ENCODE measurements at places on chromosomes 3 and 15.

- no peak for DNase-seq
These were observed 11.0 kb downstream of the SHOX2 start for GRCh38 chr3:158095111-158095813.

- DNase-seq, result no peak
These were observed 1.2 kb upstream of the BAHD1 start for GRCh38 chr15:40439461-40439959.

- no peak for DNase-seq
These were observed 42.5 kb downstream of the HERC1 start for GRCh38 chr15:63791228-63791627.

GRCh38 chr15:89389841-89390603 is 55.4 kb upstream of the POLG start:
- no peak for DNase-seq

DNA sequence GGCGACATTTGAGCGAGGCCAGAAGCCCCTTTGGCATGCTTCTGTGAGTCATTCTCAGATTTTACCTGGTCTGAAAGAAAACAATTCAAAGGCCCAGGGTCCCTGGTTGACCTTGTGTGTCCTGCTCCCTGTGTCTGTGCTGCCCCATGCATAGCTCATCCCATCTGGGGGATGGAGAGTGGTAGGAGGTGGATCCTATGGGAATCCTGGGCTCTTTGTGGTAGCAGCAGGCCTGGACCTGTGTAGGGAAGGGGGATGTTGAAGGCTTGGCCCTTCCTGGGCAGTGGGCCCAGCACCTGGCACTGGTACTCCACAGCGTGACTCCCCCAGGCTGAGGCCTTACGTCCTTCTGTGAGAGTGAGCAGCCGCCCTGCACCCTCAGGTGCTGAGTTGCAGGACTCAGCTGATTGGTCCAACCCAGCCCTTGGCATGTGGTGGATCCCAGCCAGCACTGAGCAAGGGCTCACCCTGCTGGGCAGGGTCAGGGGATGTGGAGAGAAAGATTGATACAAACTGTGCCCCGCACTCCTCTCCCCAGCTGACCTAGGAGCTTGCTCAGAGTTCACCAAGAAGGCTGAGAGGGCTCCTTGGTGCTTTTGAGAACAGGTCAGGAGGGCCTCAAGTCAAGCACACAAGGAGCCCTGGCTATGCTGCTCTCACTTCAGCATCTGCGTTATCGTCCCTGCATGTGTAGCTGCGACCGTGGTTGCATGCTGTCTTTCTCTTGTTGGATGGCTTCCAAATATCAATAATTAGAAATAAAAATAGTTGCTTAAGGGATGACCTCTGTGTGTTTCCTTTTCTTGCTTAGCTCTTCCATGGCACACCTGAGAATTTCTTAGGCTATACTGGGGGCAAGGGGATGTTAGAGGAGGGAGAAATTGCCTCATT is 21.4 kb upstream of the JMJD7 start:
- no peak for DNase-seq

GRCh38 chr3:21750831-21751391 is at the start of gene ZNF385D:
Gene ZNF385D (minus strand): TSS chr3:21751210. CDS start chr3:21750916, 294 bp downstream.
- DNase-seq, result peak; percentile 65

DNA sequence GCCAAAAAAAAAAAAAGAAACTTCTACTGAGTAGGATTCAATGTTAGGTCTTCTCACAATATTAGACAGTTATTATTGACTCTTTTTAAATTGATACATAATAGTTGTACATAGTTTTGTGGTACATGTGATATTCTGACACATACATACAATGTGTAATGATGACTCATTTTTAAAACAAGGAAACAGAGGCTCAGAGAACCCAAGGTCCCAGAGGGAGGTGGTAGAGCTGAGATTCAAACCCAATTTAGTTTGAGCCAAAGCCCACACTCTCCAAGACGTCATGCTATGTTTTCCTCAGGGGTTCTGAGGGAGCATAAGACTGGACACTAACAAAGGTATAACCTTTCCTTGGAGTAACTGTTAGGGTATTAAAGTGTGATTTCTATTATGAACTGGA is 40.6 kb downstream of the MYO5C start:
- DNase-seq, result peak; percentile 18

DNA sequence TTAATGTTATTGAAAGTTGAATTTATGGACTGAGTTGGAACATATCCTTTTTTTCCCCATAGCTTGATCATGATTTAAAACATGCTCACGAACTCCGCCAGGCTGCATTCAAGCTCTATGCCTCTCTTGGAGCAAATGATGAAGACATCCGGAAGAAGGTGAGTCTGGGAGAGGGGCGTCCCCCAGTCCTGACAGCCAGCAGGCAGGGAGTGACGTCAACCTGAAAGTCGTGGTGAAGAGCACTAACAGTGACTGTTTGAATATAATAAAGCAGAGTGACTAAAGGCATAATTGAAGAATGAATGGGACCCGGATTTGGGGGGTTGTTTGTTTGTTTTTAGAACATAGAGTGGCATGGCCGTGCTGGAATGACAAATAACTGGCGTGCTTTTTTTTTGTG is 57.9 kb downstream of the ARMC8 start:
- DNase-seq, result no peak

DNA sequence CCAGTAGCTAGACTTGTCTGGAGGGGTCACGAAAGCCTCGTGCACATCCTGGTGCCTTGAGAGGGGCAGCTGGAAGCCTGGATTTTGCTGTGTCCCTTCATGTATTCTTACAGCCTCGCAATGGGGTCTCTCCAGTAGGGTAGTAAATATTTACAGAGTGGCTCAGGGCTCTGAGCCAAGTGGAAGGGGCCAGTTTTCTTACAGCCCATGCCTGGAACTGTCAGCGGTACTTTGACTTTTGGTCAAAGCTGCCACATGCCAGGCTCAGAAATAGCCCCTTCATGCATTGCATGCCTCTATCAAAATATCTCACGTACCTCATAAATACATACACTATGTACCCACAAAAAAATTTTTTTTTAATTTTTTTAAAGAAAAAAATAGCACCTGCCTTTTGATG is 119.2 kb downstream of the OSBPL10 start:
- no peak for DNase-seq

DNA sequence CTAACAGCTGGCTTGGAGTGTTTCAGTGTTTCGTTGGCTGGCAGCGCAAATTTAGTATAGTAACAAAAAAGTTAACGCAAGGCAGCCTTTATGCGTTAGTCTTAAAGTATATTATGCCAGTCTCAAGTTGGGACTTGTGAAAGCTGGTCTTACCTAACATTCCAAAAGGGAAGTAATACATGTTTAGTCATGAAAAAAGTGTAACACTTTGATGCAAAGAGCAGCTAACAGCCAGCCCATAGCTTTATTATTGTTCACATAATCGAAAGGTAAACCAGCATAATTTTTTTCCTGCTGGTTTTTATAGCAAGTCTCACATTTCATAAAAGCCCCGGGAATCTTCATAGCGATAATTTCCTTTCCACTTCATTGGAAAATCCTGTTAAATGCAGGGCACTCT is 2.4 kb upstream of the GPR87 start:
- no peak for DNase-seq

DNA sequence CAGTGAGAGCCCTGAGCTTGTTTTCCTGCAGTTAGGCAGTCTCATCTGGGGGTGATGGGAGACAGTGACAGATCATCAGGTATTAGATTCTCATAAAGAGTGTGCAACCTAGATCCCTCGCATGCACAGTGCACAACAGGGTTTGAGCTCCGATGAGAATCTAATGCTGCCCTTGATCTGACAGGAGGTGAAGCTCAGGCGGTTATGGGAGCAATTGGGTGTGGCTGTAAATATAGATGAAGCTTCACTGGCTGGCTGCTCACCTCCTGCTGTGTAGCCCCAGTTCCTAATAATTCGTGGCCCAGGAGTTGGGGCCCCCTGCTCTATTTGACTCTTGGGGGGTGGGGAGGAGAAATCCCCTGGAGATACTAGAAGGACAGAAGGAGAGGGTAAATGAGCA is 309.4 kb upstream of the STT3B start:
- DNase-seq, result no peak

GRCh38 chr3:55091381-55092225 is 163.7 kb upstream of the LRTM1 start:
- DNase-seq, result peak; percentile 52

- no peak for DNase-seq
These were observed 20.1 kb downstream of the DMXL2 start for GRCh38 chr15:51602484-51602883.

DNA sequence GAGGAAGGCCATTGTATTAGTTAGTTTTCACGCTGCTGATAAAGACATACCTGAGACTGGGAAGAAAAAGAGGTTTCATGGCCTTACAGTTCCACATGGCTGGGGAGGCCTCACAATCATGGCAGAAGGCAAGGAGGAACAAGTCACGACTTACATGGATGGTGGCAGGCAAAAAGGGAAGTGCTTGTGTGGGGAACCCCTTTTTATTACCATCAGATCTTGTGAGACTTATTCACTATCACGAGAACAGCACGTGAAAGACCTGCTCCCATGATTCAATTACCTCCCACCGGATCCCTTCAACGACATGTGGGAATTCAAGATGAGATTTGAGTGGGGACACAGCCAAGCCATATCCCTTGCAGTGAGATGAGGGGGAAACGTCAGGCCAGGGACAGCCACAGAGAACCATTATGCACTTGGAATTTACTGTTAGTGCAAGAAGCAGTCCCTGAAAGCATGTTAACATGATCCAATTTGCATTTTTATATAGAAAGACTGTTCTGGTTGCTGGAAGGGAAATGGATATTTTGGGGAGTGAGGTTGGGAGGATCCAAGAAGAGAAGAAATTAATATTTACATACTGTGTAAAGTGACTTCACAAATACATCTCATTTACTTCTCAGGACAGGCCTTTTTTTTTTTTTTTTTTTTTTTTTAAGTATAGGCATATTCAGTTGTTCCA is 87.1 kb downstream of the ARNT2 start:
- DNase-seq, result no peak
